PC-3 (cell line): ENCODE measurements at places on chromosomes 7 and 10.

DNA sequence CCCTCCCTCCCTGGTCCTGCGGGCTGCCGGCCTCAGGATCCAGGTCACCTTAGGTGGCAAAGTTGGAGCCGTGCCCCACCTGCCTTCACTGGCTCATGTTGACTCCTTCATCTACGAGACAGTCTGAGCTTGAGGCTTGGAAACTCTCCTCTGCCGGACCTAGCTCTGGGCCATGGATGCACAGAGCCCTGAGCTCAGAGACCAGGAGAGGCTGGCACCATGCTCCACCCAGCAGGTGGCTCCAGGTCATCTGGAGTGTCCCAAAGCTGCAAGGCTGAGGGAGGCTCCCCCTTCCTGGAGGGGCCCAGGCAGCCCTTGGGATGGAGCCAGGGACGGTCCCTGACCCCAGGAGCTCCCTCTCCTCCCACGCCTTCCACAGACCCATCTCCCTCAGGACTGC lies 81.3 kb downstream of the PDGFA start:
- DNase-seq = no peak

DNA sequence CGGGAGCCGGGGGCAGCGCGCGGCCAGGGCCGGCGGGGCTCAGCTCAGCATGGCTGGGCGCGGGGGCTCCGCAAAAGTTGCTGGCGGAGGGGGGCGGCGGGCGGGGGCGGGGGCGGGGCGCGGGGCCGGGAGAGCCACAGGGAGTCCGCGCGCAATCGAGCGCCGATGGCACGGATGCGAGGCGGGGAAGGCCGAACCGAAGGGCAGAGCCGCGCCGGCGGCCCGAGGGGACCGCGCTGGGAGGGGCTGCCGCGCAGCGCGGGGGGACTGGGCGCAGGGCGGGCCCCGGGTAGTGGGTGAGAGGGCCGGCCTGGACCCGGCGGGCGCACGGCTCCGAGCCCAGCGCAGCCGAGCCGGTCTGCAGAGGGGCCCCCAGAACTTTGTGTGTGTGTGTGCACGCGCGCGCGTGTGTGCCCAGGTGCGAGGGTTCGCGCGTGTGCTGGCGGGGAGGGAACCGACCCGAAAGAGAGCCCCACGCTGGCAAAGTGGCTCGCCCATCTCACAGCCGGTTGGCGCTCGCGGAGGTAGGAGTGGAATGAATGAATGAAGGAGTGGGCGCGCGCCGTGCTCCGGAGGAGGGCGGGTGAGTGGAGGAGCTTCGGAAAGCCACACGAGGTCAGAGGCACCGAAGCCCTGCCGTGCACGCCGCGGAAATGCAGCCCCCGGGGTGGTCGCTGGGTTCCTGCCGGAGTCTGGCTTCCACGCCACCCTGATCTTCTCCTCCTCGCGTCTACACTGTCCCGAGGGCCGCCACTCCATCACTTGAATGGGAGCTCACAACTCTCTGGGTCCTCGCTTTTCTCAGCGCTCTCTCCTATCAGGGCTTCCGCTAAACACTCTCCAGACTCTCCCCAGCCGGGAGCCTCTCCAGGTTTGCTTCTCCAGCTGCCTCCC lies at the start of gene HIPK2:
HIPK2 (minus strand) TSS at position 51 of the 894 bp plus-strand sequence. CDS start 375 bp downstream, outside the sequence.
- DNase-seq = peak; percentile 81

DNA sequence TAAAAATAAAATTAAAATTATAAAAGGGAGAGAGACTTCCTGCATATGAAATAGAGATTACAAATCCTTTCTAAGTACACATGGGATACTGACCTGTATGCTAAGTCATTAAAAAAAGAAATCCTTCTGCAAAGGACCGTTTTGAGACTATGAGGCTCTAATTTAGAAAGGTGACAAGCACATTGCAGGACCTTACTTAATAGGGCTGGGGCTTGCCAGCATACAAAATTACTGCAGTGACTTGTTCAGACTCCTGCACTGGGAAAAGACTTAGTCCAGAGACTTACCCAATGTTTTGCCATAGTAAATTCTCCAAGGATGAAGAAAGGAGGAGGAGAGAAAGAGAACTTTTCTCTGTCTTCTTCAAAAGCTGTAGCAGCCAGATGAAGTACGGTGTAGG lies 193.6 kb downstream of the KCNMA1 start:
- DNase-seq = no peak

GRCh38 chr7:35498416-35498815 lies 196.5 kb downstream of the HERPUD2 start:
- no peak for DNase-seq

- DNase-seq = no peak
These were observed 153.6 kb downstream of the CELF2 start for GRCh38 chr10:11170993-11171851.
